Fibroblast of gingiva (primary cell): ENCODE measurements at places on chromosomes 6 and 20.
A peak's percentile ranks its signal among the peaks of the same experiment; 100 is the strongest.

DNA sequence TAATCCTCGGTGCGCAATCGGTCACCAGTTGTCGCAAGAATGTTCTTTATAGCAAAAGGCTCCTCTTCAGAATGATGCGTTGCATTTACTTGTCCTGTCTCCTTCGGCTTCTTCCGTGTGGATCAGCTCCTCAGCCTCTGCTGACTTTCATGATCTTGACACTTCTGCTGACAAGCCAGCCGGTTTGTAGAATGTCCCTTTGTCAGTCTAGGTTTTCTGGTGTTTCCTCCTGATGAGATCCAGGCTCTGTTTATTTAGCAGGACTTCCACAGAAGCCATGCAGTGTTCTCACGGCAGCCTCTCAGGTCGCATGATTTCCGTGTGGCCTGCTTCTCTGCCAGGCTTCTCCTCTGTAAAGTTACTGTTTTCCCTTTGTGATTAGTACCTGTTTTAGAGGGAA, 66.9 kb downstream of the STX11 start:
- peak; percentile 4 for DNase-seq

GRCh38 chr6:46642928-46643751, 9.5 kb downstream of the CYP39A1 start:
- DNase-seq, result no peak

DNA sequence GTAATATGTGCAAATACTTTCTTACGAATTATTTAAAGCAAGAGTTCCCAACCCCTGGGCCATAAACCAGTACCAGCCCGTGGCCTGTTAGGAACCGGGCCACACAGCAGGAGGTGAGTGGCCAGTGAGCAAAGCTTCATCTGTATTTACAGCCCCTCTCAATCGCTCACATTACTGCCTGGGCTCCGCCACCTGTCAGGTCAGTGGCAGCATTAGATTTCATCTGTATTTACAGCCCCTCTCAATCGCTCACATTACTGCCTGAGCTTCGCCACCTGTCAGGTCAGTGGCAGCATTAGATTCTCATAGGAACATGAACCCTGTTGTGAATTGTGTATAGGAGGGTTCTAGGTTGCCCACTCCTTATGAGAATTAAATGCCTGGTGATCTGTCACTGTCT, 142.0 kb downstream of the RNASET2 start:
- DNase-seq, result no peak

DNA sequence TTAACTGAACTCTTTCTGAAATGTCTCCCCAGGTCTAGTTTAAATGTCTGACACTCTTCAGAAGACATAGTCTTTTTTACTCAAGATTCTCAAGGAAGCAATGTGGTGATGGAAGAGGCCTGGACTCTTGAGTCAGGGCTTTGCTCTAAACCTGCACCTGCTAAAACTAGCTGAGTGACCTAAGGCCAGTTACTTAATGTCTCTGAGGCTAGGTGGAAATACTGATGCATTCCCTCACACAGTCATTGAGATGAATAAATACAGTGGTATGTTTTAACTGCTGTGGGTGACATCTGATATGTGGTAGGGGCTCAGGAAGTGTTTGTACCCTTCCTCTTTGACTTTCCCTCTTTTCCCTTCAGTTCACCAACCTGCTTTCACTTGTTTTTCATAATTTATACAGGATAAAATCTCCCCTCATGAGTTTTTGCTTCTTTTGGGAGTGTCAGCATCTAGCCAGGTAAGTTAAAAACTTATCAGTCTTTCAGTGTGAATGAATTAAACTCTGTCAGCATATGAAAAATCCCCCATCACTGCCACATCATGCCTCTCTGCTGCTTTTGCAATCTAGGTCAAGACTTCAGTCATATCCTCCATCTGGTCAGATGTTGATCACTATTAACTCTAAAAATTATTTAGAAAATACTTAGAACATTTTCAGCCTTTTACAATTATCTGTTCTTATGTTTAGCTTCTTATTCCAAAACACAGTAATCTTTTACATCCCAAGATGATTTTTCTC, 178.7 kb upstream of the TNFAIP3 start:
- no peak for DNase-seq

DNA sequence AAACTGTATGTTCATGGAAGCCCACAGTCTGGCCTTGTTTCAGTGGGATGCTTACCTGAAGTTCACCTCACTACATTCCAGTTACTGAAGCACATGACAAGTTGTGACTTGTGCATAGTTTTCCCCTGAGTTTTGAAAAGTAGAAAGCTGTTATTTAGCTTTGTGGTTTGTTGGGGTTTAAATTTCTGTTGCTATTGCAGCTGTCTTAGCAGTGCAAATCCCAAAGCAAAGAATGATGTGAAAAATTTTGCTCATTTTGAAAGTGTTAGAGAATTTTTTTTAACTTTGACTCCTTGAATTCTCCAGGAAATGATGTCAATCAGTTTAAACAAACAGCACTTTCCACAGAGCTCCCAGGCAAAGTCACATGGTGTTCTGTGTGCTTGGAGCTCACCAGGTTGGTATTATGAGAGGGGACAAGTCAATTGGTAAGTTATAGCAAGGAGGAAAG, 268.4 kb downstream of the ADGRG6 start:
- DNase-seq, result no peak
